ENCODE measurements at places on chromosomes 5 and 9. TPM values are rescaled to one million over a fixed set of nuclear protein-coding genes. Genes with fewer than 3 reads are reported as not detected.

The MSX2 gene
- total RNA-seq = 64.4 TPM

GRCh38 chr5:170757669-170758068, 25.9 kb upstream of the GABRP start:
- no peaks in the 10 kb centered on the region for H3K27me3 ChIP-seq
- H3K4me1 ChIP-seq = peaks cover 33% of the 10 kb centered on the region
- H3K4me3 ChIP-seq = no peak overlapping the region
- no peaks in the 10 kb centered on the region for H3K36me3 ChIP-seq
- H3K27ac ChIP-seq = peak overlapping the region; percentile 58

- DNase-seq = no peak
- no peaks in the 10 kb centered on the region for H3K4me1 ChIP-seq
- H3K36me3 ChIP-seq = no peaks in the 10 kb centered on the region
- H3K4me3 ChIP-seq = no peak overlapping the region
Observed at GRCh38 chr9:30293231-30293630, 2091.2 kb upstream of the ACO1 start.

DNA sequence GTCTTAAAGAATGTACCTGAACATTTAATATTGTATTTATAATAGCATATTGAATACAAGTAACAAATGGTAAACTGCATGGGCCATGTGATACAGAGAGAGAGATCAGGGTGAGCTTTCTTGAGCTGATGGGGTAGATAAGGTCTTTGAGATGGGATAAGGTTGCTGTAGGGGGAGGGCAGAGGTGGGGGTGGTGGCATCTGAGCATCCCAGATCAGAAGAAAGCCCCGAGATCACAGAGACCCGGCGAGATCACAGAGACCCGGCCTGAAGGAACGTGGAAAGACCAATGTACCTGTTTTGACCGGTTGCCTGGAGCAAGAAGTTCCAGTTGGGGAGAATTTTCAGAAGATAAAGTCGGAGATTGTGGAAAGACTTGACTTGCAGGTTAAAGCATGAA, 6.6 kb downstream of the SMARCA2 start:
- peak; percentile 19 for DNase-seq
- no peak overlapping the region for H3K27ac ChIP-seq
- no peaks in the 10 kb centered on the region for H3K4me1 ChIP-seq
- H3K4me3 ChIP-seq = no peak overlapping the region
- no peaks in the 10 kb centered on the region for H3K27me3 ChIP-seq

GRCh38 chr5:1235379-1235778, 10.2 kb downstream of the SLC6A18 start:
- DNase-seq = no peak
- no peaks in the 10 kb centered on the region for H3K4me1 ChIP-seq
- no peaks in the 10 kb centered on the region for H3K36me3 ChIP-seq
- no peaks in the 10 kb centered on the region for H3K27me3 ChIP-seq

DNA sequence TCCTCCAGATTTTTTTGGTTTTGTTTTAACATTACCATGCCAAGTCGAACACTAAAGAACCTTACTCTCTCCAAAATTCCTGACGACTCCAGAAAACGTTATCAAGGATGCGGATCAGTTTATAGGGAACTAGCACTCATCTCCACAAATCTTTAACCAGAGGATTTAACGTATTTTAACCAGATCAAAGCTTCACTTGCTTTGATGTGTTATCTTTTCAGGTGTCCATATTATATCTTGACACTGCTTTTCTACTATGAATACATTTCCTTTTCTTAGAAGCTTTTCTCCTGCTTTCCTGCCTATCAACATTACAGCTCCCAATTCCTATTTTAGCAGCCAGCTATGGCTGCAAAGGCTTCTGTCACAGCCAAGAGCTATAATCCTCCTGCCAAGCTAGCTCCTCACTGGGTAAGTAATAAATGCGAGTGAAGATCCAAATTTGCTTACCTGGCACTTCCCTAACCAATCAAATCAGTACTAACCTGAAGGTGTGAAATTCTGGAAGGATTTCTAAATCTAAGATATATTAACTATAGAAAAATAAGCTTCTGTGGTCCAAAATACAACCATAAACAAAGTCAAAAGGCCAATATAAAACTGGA, 60.2 kb downstream of the CDC14B start:
- no peaks in the 10 kb centered on the region for H3K27me3 ChIP-seq
- H3K4me3 ChIP-seq = no peak overlapping the region
- H3K4me1 ChIP-seq = peaks cover 69% of the 10 kb centered on the region
- peaks cover 2% of the 10 kb centered on the region for H3K36me3 ChIP-seq
- no peak for DNase-seq

- H3K27ac ChIP-seq = no peak overlapping the region
- H3K27me3 ChIP-seq = no peaks in the 10 kb centered on the region
- peaks cover 34% of the 10 kb centered on the region for H3K4me1 ChIP-seq
- DNase-seq = peak; percentile 75
- peak overlapping the region; percentile 83 for H3K4me3 ChIP-seq
- peaks cover 1% of the 10 kb centered on the region for H3K36me3 ChIP-seq
Observed at GRCh38 chr9:35732800-35733541, 505 bp downstream of the CREB3 start.
